Adrenal gland (tissue), 19 donors: ENCODE measurements at places on chromosomes 11 and 22. TPM values are rescaled to one million over a fixed set of nuclear protein-coding genes. Genes with fewer than 3 reads are reported as not detected.
A peak's percentile ranks its signal among the peaks of the same experiment; 100 is the strongest.

GRCh38 chr11:68704887-68705286, 20.5 kb downstream of the GAL start:
- H3K36me3 ChIP-seq: no peaks in the 10 kb centered on the region
- no peak for DNase-seq
- H3K4me1 ChIP-seq: no peaks in the 10 kb centered on the region

- H3K36me3 ChIP-seq: no peaks in the 10 kb centered on the region
- no peaks in the 10 kb centered on the region for H3K4me1 ChIP-seq
- no peaks in the 10 kb centered on the region for H3K27me3 ChIP-seq
- no peak for DNase-seq
- no peak overlapping the region for H3K27ac ChIP-seq
- H3K4me3 ChIP-seq: no peak overlapping the region
These were observed 59.9 kb upstream of the POU2AF1 start for GRCh38 chr11:111438846-111439520.

DNA sequence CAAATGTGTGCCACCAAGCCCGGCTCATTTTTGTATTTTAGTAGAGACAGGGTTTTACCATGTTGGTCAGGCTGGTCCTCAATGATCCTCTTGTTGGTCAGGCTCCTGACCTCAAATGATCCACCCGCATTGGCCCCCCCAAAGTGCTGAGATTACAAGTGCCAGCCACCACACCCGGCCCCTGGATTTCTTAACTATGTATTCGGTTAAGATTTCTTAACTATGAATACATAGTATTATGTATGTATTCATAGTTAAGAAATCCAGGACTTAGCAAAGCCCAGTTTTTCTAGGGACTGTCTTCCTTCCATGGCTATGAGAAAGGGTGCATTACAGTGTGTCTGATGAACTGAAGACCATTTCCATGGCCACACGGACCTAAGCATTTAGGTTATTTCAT, 1.7 kb downstream of the C11orf91 start:
- H3K27ac ChIP-seq: no peak overlapping the region
- H3K4me3 ChIP-seq: no peak overlapping the region

GRCh38 chr22:22748297-22748743, 103.9 kb downstream of the GGTLC2 start:
- DNase-seq: peak; percentile 67
- H3K36me3 ChIP-seq: no peaks in the 10 kb centered on the region
- no peak overlapping the region for H3K27ac ChIP-seq
- no peaks in the 10 kb centered on the region for H3K27me3 ChIP-seq
- H3K4me3 ChIP-seq: no peak overlapping the region

GRCh38 chr11:26194881-26195280, 137.0 kb upstream of the ANO3 start:
- H3K27me3 ChIP-seq: no peaks in the 10 kb centered on the region
- no peak for DNase-seq
- H3K36me3 ChIP-seq: no peaks in the 10 kb centered on the region
- H3K27ac ChIP-seq: no peak overlapping the region
- no peak overlapping the region for H3K4me3 ChIP-seq
- H3K4me1 ChIP-seq: peaks cover 11% of the 10 kb centered on the region

- H3K4me1 ChIP-seq: peaks cover 24% of the 10 kb centered on the region
- no peak overlapping the region for H3K27ac ChIP-seq
- H3K27me3 ChIP-seq: no peaks in the 10 kb centered on the region
- H3K4me3 ChIP-seq: no peak overlapping the region
- no peak for DNase-seq
These were observed 64.0 kb downstream of the DKK3 start for GRCh38 chr11:11944444-11944843.

DNA sequence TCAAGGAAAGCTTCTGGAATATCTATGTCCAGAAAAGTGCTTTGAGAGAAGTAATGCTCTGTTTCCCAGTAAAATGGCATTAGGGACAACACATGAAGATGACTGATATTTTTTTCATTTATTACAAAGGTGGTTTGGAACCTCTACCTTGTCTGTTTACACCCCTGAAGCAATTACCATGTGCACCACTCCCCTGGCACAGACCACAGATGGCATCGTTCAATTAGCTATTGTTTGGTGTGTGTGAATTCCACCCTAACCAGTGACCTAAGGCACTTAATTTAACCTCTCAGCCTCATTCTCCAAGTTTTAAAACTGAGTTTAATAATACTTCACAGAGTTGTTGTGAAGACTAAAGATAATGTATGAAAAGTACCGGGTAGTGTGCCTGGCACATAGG, 127.6 kb upstream of the BMAL1 start:
- H3K27ac ChIP-seq: no peak overlapping the region
- no peak overlapping the region for H3K4me3 ChIP-seq
- peaks cover 3% of the 10 kb centered on the region for H3K27me3 ChIP-seq
- H3K4me1 ChIP-seq: no peaks in the 10 kb centered on the region
- H3K36me3 ChIP-seq: no peaks in the 10 kb centered on the region

DNA sequence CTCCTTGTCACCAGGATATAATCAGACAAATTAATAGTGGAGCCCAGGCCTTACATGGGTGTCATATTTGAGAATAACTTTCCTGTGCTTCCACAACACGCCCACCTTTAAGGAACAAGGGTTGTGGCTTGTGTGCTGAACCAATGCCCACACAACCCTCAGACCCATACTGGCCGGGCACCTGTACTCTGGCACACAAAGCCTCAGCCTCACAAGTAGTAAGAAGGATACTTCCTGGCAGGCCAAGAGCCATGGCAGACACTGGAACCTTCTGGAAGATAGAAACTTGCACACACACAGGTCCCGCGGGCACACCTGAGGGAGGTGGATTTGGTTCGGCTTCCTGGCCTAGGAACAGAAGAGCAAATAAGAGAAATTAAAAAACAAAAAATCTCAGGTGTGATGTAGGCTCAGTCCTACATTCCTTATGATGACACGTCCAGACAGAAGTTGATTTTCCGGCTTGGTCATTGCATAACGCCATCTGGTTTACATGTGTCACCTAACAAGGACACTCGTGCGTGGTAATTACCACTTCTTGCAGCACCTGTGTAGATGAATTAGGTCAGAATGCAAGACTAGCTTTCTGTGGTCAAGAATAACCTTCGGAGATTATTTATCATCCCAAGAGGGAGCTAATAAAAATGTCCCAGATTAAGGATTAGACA, 5.8 kb upstream of the BRD1 start:
- no peak overlapping the region for H3K4me3 ChIP-seq
- no peak for DNase-seq
- peaks cover 11% of the 10 kb centered on the region for H3K27me3 ChIP-seq

- no peaks in the 10 kb centered on the region for H3K27me3 ChIP-seq
- H3K4me1 ChIP-seq: peaks cover 5% of the 10 kb centered on the region
- no peak overlapping the region for H3K4me3 ChIP-seq
- H3K36me3 ChIP-seq: no peaks in the 10 kb centered on the region
- peak; percentile 66 for DNase-seq
- no peak overlapping the region for H3K27ac ChIP-seq
These were observed 147.3 kb downstream of the FEZ1 start for GRCh38 chr11:125348674-125349309.

DNA sequence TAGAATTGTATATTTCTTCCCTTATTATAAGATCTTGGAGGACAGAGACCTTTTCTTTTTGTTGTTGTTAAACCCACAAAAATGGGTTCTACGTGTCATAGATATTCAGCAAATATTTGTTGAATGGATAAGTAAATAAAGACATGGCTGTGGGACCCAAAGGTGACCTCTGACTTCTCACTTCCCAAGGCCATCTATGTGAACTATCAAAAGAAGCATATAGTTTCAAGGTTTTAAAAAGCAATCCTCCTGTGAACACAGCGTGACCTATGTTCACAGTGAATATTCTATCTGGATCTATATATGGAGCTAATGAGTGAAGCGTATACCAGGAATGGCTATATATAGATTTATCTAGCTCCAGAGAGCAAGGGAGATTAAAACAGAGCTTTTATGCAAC, 312.8 kb upstream of the C11orf87 start:
- no peak overlapping the region for H3K4me3 ChIP-seq
- no peaks in the 10 kb centered on the region for H3K4me1 ChIP-seq
- H3K27ac ChIP-seq: no peak overlapping the region
- no peak for DNase-seq

DNA sequence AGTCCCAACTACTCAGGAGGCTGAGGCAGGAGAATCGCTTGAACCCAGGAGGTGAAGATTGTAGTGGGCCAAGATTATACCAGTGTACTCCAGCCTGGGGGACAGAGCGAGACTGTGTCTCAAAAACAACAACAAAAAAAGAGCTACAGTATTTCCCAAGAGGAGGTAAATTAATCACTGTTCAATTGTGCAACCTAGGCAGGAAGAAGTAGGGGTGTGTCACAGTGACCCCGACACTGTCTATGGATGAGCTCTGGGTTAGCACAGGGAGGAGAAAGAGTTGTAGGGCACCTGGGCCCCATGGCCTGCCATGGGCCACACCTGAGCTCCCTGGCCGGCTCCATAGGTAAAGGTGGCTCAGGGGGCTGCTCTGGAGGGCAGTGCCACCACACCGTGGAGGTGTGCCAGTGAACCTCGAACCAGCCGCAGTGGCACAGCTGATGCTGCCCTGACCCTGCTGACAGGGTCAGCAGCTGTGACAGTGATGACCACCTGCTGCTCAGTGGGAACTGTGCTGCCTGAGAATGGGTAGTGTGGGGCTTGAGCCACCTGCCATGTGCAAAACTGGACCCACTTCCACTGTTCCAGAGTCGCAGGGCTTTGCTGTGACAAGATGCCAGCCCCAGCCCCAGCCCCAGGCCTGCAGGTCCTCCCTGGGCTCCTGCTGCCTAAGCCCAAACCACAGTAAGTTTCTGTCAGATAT, 84.0 kb upstream of the PITPNB start:
- no peak overlapping the region for H3K4me3 ChIP-seq
- H3K4me1 ChIP-seq: no peaks in the 10 kb centered on the region
- H3K27ac ChIP-seq: no peak overlapping the region
- peaks cover 11% of the 10 kb centered on the region for H3K36me3 ChIP-seq

DNA sequence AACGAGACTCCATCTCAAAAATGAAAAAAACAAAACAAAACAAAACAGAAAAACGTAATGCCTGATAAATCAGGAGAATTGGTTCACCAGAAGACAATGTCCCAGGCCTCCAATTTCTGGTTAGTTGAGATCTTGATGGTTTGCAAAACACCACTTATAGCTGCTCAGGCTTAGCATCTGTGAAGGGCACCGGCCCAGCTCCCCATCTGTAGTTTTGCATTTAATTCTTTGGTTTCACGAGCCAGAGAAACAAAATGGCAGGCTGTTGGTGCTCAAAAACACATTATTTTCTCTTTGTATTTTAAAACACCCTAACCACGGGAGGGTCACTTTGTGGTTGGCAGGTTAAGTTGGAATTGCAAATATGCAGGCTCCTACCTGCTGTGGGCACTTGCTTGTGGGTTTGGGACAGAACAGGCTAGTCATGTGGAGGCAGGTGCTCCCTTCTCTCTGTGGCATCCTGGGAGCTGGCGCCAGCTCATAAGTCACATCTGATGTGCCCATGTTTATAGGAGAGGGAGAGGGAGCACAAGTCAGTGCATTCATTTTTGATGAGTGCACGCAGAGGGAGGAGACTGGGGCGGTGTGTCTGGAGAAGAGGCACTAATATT, 145.9 kb downstream of the CEP164 start:
- no peak overlapping the region for H3K27ac ChIP-seq
- no peak for DNase-seq
- H3K27me3 ChIP-seq: no peaks in the 10 kb centered on the region
- no peak overlapping the region for H3K4me3 ChIP-seq
- H3K4me1 ChIP-seq: no peaks in the 10 kb centered on the region
- H3K36me3 ChIP-seq: no peaks in the 10 kb centered on the region

The THAP12 gene
- total RNA-seq: 33.5 TPM

The C11orf91 gene
- not detected for total RNA-seq

The P2RX6 gene
- 5.1 TPM for total RNA-seq

The VPREB1 gene
- not detected for total RNA-seq

The CARD10 gene
- 27.0 TPM for total RNA-seq

The RIMBP3C gene
- not detected for total RNA-seq

The LDLRAD3 gene
- 11.5 TPM for total RNA-seq

The MTNR1B gene
- total RNA-seq: not detected

The TMEM184B gene
- 44.1 TPM for total RNA-seq

The CTSW gene
- not detected for total RNA-seq
